ENCODE measurements at places on chromosomes 6 and 20.

DNA sequence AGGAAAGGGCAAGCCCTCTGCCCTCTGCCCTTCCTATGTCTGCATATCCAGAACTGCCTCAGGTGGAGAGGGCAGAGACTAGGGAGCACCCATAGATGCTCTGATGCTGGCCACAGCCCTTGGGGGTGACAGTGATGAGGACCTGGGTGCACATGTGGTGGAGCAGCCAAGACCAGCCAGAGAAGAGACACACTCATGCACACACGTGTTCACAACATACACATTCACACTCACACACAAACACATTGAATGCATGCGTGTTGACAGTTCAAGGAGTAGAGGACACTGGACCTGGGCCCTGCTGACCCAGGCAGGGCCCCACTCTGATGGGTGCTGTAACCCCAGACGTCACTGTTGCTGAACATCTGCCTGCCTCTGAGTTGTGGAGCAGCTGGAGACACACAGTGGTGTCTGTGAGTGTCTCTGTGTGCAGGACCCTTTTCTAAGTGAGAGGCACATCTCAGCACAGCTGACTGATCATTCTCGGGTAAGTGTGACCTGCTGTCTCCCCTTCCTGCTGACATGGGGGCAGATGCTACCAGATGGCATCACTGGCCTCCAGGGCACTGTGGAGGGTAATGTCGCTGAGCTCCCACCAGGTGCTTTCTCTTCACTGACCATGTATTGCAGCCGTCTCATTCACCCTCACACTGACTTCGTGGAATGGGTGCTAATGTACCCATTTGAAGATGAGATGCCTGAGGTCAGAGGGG, 30.1 kb upstream of the MAS1L start:
- DNase-seq: no peak

DNA sequence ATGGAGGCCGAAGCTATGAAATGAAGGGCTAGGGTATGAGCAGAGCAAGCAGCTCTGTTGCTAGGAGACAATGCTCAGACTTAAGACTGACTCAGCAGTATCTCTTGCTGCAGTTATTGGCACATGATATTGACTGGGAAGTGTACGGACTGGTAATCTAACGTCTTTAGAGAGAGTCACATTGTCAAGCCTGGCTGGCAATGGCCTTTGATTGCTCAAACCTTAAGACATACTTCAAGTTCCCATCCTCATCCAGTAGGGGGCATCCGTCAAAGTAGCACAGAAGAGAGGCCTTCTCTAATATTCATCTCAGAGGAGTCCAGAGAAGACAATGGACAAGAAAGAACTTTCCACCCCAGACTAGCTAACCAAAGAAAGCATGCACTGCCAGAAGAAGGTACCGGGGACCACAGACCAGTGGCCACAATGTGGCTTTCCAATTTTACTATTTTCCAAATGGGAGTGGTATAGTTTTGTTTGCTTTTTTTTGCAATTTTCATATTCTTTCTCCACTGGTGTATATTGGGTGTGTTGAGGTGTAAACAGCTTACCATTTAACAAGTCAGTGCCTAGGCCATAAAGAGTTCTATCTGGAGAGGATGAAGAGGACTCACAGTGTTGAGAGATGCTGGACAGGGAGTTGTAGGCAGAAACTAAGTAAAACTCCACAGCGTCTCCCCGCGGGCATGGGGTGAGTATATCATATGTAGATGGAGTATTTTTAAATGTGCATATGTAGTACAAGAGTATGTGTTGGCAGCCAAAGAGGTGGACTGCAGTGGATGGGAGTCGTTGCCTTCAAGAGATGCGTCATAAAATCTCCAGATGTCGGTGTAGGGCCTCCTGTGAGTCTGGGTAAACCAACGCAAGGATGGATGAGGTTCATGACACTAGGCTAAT, 36.7 kb downstream of the LRFN2 start:
- peak; percentile 36 for DNase-seq

DNA sequence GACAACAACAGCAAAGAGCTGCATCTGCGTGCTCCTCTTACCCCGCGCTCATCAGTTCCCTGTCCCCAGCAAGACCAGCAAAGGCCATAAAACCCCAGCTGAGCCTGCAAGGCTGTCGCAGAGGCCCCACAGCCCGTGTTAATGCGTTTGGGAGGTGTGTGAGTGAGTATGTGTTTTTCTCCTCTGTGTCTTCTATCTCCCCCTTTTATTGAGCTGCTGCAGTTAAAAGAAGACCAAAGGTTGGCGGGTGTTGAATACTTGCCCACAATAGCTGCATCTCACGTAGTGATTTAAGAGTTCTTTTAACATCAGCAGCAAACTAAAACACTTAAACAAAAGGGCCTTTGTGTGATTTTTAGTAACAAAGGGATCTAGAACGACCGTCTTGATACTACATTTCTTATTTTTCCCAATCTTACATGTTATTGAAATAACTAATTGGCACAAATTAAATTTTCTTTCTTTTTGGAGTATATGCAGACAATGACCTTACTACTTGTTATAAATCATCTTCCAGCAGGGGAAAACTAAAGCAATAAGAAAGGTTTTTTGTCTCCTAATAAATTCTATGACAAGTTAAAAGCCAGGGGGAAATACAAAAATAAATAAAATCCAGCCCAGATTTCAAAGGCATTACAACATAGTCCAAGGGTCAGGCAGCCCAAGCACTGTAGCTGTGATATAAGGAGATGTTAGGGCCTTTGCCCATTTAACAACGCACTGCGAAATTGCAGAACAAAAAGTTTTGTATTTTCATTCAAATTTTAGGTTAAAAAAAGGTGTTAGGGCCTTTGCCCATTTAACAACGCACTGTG, 27.2 kb upstream of the CNKSR3 start:
- DNase-seq: no peak

GRCh38 chr20:3923818-3924217, 34.6 kb downstream of the PANK2 start:
- DNase-seq: no peak

DNA sequence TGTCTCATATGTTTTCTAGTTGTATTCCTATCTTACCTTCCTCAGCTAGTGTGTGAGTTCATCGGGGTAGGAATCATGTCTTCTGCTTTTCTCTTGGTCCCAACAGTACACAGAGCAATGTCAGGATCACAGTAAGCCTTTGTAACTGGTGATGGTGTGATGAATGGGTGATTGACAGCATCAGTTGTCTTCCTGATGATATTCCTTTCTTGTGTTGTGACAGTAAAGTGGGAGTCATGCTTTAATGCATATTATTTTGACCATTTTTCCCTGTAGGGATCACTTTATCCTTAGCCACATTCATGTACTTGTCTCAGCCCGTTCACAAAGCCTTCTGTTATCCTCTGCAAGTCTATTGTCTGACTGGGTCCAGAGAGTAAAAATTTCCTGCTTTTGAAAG, 501.7 kb downstream of the UTRN start:
- no peak for DNase-seq

DNA sequence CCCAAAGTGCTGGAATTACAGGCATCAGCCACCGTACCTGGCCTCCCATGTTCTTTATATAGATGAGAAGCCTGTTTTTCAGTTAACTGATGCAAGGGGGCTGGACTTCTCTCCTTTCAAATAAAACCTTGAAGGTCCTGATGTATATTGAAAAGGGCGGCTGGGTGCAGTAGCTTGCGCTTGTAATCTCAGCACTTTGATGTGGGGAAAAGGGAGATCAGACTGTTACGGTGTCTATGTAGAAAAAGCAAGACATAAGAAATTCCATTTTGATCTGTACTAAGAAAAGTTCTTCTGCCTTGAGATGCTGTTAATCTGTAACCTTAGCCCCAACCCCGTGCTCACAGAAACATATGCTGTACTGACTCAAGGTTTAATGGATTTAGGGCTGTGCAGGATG, 16.1 kb upstream of the SAMHD1 start:
- DNase-seq: peak; percentile 32

GRCh38 chr6:120373185-120373584, 961.1 kb downstream of the TBC1D32 start:
- DNase-seq: no peak

- no peak for DNase-seq
Measured at GRCh38 chr6:21099338-21100314, 493.9 kb upstream of the SOX4 start.

GRCh38 chr6:21912151-21912832, 318.7 kb downstream of the SOX4 start:
- no peak for DNase-seq

GRCh38 chr6:101544286-101544685, 150.8 kb downstream of the GRIK2 start:
- no peak for DNase-seq

- peak; percentile 82 for DNase-seq
Measured at GRCh38 chr6:37052027-37052628, 46.7 kb downstream of the FGD2 start.

DNA sequence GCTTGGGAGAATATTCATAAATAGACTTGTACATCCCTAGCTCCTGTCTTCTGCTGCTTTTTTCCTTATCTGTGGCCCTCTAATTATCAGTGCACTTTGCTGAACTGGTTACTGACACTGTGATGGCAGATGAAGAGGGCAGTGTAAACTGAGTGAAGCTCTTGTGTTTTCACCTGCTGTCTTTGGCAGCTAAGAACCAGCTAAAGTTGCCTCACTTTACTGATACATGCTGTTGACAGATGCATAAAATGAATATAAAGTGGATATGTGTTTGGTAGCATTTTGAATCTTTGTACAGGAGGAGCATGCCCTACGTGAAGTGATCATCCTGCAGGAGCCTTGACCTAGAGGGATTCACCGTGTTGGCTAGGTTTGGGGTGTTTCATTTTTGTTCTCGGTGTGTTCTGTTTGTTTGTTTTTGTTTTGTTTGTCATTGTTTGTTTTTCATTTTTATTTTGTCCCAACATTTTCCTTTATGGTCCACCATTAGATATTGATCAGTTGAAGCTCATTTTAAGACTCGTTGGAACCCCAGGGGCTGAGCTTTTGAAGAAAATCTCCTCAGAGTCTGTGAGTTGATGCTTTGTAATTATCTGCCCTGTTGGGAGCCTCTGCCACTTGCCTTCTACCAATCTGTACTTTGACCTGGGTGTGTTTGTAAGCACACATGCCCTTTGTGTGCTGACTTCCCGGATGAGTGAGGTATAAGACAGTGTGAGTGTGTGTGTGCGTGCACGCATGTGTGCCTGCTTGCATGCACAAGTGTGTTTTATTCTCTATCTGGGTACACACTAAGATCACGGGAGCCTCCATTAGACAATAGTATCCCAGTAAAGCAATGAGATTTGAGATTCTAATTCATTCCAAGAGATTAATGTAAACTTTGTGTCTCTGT, 34.6 kb upstream of the MAPK13 start:
- DNase-seq: no peak

DNA sequence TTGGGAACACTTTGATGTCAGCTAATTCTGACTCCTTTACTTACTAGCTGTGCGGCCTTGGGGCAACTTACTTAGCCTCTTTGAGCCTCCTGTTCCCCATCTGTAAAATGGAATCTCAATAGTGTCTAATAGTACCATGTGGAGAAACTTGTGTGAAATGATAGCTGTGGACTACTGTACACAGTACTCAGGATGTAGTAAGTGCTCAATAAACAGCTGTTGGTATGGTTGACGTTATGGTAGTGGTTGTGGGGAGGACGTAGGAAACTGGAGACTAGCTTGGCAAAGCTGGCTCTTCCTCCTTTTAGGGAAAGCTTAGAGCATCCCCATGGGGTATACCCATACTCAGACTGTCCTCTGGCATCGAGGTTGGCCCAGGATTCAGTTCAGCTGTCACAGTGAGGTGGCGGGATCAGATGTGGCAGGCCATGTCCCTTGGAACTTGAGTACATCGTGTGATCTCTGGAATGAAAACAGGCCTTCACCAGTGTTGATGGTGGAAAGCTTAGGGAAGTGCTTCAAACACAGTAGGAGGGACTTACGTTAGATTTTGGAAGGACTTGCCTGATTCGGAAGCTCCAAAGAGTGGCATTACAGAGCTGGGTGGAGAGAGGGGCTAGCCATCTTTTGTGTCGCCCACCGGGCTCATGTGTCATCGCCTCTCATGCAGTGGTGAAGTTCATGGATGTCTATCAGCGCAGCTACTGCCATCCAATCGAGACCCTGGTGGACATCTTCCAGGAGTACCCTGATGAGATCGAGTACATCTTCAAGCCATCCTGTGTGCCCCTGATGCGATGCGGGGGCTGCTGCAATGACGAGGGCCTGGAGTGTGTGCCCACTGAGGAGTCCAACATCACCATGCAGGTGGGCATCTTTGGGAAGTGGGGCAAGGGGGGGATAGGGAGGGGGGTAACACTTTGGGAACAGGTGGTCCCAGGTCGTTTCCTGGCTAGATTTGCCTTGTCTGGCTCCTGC, 7.1 kb downstream of the VEGFA start:
- no peak for DNase-seq

GRCh38 chr20:22502731-22503191, 81.6 kb downstream of the FOXA2 start:
- DNase-seq: no peak

GRCh38 chr20:19850198-19850533, 92.1 kb downstream of the RIN2 start:
- no peak for DNase-seq

DNA sequence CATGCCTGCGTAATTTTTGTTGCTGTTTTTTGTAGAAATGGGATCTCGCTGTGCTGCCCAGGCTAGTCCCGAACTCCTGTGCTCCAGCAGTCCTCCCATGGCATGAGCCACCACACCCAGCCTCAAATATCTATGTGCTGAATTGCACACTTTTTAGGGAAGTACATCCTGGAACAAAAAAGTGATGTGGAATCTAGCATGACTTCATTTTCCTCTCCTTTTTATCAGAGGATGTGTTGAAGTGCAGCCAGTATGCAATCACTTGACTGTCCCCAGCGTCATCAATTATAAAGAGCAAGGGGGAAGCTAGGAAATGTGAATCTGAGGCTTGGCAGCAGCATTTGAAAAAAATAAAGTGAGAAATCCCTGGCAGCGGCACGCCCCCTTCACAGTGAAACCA, 6.4 kb upstream of the EXOC2 start:
- no peak for DNase-seq

DNA sequence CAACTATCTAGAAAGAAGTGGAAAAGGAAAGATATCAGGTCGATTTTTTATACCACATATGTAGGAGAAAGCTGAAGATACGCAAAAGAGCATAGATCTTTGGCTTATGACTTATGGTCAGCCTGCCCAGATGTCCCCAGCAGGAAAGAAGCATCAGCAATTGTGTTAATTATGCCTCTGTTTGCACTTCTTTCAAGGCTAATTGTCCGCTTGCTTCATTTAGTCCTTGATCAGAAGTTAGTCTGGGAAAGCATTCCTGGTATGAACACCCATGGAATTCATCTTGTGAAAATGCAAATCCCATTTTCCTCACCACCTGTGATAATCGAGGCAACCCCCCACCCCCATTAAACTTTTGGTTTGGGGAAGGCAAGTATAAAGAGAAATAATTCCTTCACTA, 62.8 kb downstream of the ATP9A start:
- no peak for DNase-seq
